H9 (cell line): ENCODE measurements at places on chromosomes 16 and 17. TPM values are rescaled to one million over a fixed set of nuclear protein-coding genes. Genes with fewer than 3 reads are reported as not detected.

HAS3 gene
- total RNA-seq = 98.4 and 100 TPM in 2 replicates

ITGAX gene
- 0.15 and 0.28 TPM in 2 replicates for total RNA-seq

GRCh38 chr17:16419929-16420271, 4.5 kb downstream of the TRPV2 start:
- no peaks in the 10 kb centered on the region; the same call in 1 of the 2 replicates for H3K4me1 ChIP-seq
- no peak overlapping the region for H3K4me3 ChIP-seq
- H3K27me3 ChIP-seq = no peaks in the 10 kb centered on the region
- no peak for DNase-seq
- no peaks in the 10 kb centered on the region for H3K36me3 ChIP-seq
- H3K27ac ChIP-seq = no peak overlapping the region

GRCh38 chr17:8861495-8862181, 5.8 kb downstream of the PIK3R6 start:
- DNase-seq = peak; percentile 23
- H3K4me3 ChIP-seq = no peak overlapping the region
- H3K4me1 ChIP-seq = peaks cover 8% of the 10 kb centered on the region; the same call in 1 of the 2 replicates
- no peak overlapping the region for H3K27ac ChIP-seq
- no peaks in the 10 kb centered on the region; the same call in 2 of the 3 replicates for H3K36me3 ChIP-seq
